NCI-H2081 treated with DMSO at 0.1 percent for 48 hours (cell line): ENCODE measurements at places on chromosomes 2 and 18.

DNA sequence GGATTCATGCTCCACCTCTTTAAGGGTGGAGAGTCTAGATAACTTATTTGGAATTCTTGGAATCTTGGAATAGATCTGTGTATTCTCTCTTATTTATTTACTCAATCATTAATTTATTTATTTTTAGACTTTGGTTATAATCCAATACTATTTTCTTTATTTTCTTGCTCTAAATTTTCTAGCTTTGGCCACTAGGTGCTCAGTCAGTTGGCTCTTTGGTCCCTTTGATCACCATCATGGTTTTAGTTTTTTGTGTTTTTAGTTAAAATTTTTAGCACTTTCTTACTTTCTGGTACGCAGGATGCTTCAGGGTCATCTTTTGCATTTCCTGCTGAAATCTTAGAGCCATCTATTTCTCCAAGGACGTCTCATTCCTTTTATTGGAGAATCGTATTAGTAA, 5.2 kb upstream of the PLEK start:
- DNase-seq = no peak

GRCh38 chr2:184169366-184169765, 429.0 kb upstream of the ZNF804A start:
- no peak for DNase-seq

- DNase-seq = no peak
Observed at GRCh38 chr2:176084611-176085119, 903 bp upstream of the EVX2 start.

GRCh38 chr2:84970210-84970867, 622 bp upstream of the KCMF1 start:
- DNase-seq = no peak

DNA sequence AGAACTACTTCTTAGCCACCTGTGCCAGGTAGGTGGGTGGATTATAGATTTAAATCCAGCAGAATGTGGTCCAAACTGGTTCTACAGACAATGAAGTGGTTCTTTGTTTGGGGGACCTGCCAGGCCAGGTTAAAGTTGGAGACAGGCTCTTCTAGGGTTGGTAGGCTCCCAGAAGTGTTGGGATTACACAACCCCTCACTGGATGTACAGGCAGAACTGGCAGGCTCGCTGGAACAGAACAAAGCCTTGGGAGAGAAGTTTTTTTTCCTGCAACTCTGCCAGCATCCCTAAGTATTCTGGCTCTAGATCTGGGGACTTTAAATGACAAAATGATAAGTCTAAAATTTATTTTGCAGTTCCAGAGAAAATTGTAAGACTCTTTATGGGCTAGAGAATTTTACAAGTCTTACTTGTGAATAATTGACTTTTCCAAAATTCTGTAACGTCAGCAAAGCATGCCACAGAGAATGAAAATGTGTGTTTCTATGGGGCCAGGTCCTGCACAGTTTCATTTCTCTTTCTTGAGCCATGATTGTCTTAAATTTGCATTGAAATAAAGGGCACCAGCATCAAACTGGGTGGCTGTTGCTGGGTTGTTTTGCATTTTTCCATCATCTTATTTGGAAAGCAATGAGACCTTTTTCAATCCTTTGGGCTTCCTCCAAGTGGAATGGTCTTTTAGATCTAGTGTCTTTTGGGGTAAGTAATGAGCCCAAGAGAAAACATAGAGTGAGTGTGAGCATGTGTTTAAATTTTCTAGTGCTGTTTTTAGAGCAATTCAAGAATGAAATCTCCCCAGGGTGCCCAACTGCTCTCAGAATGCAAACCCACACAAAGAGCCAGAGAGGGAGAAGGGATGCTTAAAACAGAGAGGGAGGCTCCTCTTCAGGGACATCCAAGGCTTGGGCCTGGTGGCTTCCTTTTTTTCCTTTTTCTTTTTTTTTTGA, 32.4 kb upstream of the ATL2 start:
- no peak for DNase-seq

- no peak for DNase-seq
Observed at GRCh38 chr2:188678882-188679281, 295.3 kb upstream of the COL3A1 start.

GRCh38 chr2:114488841-114489530, 46.5 kb downstream of the DPP10 start:
- no peak for DNase-seq

- no peak for DNase-seq
Observed at GRCh38 chr2:99571021-99571420, 81.2 kb upstream of the REV1 start.

DNA sequence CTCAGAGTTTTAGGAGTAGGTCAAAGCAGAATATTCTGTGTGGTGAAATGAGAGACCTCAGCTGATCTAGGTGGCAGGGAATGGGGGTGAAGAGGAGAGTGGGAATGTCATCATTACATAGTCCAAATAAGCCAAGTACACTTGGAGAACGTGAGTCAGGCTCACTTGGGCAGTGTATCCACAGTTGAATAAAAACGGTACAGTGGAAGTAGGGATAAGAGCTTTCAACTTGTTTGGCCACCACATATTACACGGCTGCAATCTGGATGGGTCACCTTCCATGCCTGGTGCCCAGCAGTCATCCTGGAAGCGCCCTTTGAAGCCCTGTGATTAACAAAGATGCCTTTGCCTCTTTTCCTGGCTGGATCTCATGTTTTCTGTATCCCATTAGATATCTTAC, 28.6 kb downstream of the MIB1 start:
- no peak for DNase-seq
